Muscle of leg (tissue), 16 donors: ENCODE measurements at places on chromosomes 12 and 14. TPM values are rescaled to one million over a fixed set of nuclear protein-coding genes. Genes with fewer than 3 reads are reported as not detected.

The NACA gene
- total RNA-seq = 1,652 TPM

The CPM gene
- total RNA-seq = 2.0 TPM

The ASB2 gene
- 32.3 TPM for total RNA-seq

The AHNAK2 gene
- total RNA-seq = 21.6 TPM

The SMIM41 gene
- total RNA-seq = 0.13 TPM

The KRT76 gene
- total RNA-seq = not detected

The ITFG2 gene
- 26.5 TPM for total RNA-seq

The JAG2 gene
- total RNA-seq = 23.8 TPM

The AICDA gene
- total RNA-seq = 0.40 TPM

The MGAT4C gene
- 1.1 TPM for total RNA-seq

The BMP4 gene
- total RNA-seq = 16.4 TPM

The STX2 gene
- 17.9 TPM for total RNA-seq

The GLT8D2 gene
- 68.9 TPM for total RNA-seq

The LMO3 gene
- total RNA-seq = 1.8 TPM

The OR4K1 gene
- not detected for total RNA-seq

The TMEM117 gene
- total RNA-seq = 13.0 TPM

The RPGRIP1 gene
- 0.18 TPM for total RNA-seq

The KITLG gene
- 17.9 TPM for total RNA-seq
